ENCODE measurements at places on chromosomes 7 and 10.

- no peak for DNase-seq
These were observed 7.8 kb downstream of the BAMBI start for GRCh38 chr10:28684986-28685580.

GRCh38 chr7:55774327-55775050, 88.1 kb downstream of the SEPTIN14 start:
- DNase-seq = peak; percentile 65

- no peak for DNase-seq
These were observed 64.4 kb downstream of the KCND2 start for GRCh38 chr7:120337308-120337907.

DNA sequence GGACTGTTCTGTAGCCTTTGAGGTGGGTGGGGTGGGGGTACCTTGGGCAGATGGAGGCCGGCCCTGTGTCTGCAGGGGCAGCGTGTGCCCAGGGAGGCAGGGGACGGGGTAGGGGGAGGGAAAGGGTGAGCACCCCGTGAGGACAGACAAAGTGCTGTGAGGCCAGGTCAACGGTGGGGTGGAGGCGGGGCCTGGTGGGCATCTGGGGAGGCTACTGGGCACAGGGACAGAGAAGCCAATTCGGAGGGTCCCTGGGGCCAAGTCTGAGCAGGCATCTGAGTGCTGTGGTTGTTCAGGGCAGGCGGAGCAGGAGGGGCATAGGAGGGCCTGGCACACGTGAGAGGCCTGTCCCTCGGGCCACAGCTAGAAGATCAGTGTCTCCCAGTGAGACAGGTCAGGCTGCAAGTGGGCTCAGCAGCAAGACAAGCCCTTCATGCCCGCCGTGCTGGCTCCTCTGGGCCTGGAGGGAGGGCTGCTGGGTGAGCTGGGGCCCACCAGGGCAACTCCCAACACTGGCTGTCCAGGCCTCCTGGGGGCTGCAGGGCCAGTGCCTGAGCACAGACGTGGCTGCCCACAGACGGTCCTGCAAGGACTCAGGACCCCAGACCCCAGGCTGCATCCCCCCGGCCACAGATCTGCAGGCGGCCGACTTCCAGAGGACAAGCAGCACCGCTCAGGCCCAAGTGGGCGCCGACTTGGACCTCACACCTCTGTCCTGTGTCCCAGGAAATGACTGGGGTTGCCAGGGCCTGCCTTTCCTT, 26.4 kb upstream of the KNDC1 start:
- DNase-seq = no peak

DNA sequence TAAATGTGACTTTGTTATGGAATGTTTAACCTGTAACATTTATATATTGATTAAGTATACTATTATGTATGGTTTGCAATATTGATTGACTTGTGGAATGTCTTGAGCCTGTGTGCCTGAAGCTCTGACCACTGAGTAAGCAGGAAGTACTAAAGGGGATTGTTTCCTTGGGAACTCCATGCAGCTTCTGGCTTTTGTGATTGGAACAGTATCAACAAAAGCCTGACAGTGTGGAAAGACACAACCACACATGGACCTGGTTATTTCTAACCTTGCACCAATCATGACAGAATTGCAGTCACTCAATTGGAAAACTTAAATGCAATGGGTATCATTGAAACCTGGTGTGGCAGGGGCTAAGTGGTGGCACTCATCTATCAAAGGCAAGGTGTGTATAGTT, 45.5 kb upstream of the PIK3CG start:
- no peak for DNase-seq

DNA sequence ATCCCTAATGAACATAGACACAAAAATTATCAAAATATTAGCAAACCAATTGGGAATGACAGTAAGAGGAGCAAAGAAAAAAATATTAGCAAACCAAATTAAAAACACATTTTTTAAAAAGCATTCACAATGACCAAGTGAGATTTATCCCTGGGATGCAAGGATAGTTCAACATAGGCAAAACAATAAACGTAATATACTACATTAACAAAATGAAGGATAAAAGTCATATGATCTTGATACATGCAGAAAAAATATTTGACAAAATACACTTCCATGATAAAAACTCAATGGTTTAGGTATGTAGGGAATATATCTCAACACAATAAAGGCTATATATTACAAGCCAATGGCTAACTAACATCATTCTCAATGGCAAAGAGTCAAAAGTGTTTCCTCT, 83.3 kb downstream of the CRPPA start:
- DNase-seq = no peak

DNA sequence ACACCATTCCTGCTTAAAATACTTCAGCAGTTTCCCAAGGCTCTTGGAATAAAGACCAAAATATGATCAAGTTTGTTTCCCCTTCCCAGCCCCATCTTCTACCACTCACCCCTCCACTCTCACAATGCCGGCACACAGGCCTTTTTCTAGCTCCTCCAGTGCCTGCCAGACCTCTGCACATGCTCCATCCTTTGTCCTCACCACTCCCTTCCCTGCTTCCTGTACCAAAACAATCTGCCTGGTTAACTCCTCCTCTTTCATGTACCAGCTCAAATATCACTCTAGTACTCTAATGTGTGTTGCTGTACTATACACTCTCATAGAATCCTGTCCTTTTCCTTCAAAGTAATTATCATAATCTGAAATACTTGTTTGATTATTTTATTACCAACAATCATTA, 19.4 kb downstream of the SCRN1 start:
- no peak for DNase-seq

DNA sequence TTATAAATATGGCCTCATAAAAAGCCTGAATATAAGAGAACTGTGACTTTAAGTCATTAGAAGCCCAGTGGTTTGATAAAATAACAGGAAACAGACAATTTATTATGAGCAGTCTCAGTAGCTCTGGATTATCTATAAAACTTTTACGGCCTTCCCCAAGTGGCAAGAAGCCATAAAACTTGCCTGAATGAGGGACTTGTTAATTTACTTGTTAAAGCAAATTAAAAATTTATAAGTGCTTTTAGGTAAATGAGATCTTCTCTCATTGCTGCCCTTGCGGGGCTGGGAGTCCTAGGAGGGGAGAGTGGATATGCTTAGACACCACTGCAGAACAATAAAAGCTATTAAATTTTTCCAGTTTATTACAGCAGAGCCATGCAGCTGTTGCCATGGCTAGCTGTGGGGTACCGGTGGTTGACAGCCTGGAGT, 499.9 kb downstream of the AUTS2 start:
- DNase-seq = no peak

DNA sequence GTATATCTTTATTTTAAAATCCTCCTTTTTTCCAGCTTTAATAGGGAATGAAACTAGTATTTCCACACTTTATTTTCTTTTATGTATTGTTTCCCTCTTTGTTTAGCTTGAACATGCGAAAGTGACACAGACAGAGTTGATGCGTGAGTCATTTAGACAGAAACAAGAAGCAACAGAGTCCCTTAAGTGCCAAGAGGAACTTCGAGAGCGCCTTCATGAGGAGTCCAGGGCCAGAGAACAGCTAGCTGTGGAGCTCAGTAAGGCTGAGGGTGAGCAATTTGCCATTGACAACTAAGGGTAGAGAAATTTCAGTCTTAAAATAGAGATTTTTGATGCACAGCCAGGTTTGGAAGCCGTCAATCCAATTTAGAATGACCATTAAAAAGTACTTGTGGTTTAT, 73.1 kb downstream of the CYP51A1 start:
- no peak for DNase-seq

GRCh38 chr10:10625491-10625890, 392.2 kb upstream of the CELF2 start:
- DNase-seq = no peak

DNA sequence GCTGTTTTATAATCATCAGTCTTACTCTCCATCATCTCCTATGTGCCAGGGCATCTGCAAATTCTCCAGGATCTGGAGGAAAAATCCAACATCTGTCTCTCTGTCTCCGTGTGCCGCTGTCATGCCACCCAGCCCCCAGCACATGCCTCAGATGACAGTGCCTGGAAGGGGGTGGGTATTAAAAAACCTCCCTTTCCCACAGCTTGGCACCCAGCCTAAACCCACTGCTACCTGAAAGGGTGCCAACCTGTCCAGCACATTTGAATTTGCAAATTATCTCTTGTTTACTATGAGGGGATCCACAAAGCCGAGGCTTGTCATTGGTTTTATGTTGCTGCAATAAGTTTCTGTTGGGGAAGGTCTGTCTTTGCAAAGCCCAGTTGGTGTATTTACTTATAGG, 73.1 kb downstream of the EMX2 start:
- no peak for DNase-seq

- DNase-seq = no peak
These were observed 2.3 kb downstream of the STX1A start for GRCh38 chr7:73717025-73717807.

GRCh38 chr10:68301790-68302502, 29.9 kb upstream of the HNRNPH3 start:
- no peak for DNase-seq

- no peak for DNase-seq
These were observed 33.5 kb upstream of the ADAM12 start for GRCh38 chr10:126421756-126422256.

- no peak for DNase-seq
These were observed 1171.7 kb upstream of the LRRTM3 start for GRCh38 chr10:65754112-65754511.

DNA sequence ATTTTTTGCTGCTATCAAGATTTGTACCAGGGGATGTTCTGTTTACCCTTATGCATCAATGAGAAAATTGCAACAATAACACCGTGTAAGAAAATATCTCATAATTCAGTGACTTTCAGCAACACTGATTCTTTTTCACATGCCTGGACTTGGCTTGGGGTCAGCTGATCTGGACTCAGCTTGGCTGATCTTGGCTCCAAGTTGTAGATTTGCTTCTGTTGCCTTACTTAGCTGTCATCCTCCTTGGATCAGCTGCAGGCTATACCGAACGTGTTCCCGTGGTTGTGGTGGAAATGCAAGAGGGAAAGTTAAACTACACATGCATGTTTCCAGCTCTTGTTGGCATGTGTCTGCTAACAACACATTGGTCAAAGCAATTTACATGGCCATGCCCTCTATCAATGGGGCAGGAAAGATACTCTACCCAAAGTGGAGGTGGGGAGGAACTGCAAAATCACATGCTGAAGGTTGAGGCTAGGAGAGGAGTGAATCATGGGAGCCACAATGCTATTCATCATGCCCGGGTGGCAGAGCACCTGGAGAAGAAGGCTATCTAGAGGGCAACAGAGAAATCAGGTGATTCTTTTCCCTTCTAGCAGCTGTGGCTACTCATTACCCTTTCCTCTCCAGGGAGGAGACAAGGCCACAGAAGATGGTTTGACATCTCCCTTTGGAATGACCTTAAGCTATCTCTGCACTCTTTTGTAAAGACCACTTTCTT, 1276.3 kb upstream of the AUTS2 start:
- DNase-seq = no peak

GRCh38 chr7:416761-417624, 102.7 kb downstream of the PDGFA start:
- DNase-seq = no peak

DNA sequence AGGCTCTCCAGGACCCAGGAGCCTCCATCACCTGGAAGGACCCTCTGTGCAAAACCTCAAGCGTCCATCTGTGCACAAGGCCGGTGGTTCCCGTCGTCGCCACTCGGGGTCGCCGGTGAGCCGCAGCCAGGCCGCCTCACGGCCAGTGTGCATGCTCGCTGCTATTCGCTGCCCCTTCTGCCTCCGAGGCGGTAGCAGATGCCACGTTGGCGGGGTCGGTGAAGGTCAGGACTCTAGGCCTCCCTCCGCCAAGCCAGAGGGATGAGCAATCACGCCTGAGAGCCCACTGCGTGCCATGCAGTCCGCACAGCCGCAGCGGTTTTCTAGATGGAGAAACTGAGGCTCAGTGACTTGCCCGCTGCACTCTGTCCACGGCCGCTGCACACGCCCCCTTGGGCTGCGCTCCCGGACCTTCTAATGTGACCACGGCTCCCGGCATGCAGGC, 5.7 kb downstream of the UPK3B start:
- peak; percentile 34 for DNase-seq

- no peak for DNase-seq
These were observed 58.2 kb downstream of the GRM8 start for GRCh38 chr7:127194571-127194970.

DNA sequence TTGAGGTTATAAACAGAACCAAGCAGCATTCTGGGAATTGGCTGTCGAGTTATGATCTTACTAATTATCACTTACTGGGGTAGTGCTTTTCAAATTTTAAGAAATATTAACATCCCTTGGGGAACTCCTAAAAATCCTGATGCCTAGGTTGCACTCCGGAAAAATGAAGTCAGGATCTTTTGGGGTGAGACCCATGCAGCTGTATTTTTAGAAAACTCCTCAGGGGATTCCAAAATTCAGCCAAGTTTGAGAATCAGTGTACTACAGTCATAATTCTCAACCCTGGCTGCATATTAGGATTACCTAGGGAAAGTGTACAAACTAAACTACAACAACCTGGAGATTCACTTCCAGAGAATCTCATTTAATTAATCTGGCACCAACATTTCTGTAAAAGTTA, 17.2 kb upstream of the PPP1R9A start:
- DNase-seq = no peak

DNA sequence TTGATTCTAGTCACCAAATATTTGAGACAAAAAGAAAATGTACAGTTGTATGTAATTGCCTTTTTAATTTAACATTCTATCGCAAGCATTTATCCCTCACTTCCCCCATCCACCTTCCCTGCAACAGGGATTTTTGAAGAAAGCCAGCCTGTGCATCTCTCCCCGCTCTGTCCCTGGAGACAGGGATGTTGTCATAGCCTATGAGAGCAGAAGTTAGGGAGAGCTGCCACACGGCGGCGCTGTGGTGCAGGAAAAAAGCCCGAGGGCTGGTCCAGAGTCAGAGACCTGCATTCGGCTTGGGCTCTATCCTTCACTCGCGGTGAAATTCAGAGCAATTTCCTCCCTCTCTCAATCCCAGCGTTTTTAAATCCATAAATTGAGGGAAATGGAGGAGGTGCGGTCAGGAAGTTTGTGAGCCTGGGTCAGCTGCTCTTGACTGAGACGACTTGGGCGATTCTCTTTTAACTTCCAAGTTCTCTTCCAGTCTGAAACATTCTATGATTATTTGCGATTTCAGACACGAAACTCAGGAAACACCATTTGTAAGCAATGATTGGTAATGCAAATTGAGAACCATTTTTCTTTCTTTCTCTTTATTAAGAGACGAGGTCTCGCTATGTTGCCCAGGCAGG, 17.5 kb downstream of the HKDC1 start:
- peak; percentile 79 for DNase-seq

DNA sequence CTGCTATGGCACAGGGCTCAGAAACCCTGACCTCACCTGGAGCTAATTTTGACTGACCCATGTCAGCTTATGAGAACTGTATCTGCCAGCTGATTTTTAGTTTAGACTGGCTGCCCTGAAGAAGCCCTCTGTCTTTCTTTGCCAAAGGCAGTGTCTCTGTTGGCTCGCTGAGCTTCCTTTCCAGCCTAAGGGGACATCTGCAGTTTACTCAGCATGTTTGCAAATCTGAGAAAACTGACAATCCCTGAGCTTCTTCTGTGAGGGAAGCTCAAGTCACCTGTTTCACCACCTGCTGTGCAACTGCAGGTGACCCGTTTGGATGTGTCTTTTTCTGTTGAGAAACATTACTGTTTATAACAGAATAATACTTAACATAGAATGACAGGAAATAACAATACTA, 46.0 kb downstream of the PRKAR2B start:
- no peak for DNase-seq
